ENCODE measurements at places on chromosomes 12 and 14. TPM values are rescaled to one million over a fixed set of nuclear protein-coding genes. Genes with fewer than 3 reads are reported as not detected.

Gene POMT2
- 34.3 TPM for total RNA-seq

DNA sequence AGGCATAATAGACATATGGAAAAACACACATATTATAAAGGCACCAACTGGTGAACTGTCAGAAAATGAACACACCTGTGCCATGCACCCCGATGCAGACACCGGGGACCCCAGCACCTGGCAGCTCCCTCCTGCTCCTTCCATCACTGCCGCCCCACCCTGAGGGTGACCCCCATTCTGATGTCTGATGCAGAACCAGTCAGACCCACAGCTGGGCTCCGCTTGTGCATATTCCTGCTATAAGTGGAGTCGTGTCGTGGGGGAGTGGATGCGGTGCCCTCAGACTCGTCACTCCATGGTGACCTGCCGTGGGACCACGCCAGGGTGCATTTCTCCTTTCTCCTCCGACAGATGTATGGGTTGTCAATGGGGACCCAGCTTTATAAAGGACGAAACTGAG is 45.7 kb upstream of the MEG3 start:
- DNase-seq, result no peak

Gene CIT
- 14.2 TPM for total RNA-seq

Gene LTB4R2
- total RNA-seq, result 8.4 TPM

DNA sequence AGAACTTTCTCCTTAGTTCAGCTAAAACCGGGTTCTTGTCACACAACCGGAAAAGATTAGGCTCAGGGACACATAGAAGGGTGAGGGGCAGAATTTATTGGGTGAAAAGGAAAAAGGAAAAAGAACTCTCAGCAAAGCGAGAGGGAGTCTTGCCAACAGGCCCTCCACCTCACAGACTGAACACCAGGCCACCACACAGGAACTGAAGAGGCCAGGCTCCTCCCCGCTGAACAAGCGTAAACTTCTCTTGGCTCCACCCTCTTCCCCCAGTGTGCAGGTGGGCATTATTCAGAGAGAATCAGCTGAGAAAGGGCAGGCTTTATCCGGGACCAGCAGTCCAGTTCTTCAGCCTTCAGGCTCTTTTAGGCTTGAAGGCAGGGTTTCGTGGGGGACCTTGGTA is 125.6 kb upstream of the FGD4 start:
- no peak for DNase-seq

Measured in glomerular endothelial cell (primary cell).